ENCODE measurements at places on chromosomes 6 and 20.

GRCh38 chr6:147704691-147705090 lies 196.2 kb downstream of the SAMD5 start:
- no peak for DNase-seq

DNA sequence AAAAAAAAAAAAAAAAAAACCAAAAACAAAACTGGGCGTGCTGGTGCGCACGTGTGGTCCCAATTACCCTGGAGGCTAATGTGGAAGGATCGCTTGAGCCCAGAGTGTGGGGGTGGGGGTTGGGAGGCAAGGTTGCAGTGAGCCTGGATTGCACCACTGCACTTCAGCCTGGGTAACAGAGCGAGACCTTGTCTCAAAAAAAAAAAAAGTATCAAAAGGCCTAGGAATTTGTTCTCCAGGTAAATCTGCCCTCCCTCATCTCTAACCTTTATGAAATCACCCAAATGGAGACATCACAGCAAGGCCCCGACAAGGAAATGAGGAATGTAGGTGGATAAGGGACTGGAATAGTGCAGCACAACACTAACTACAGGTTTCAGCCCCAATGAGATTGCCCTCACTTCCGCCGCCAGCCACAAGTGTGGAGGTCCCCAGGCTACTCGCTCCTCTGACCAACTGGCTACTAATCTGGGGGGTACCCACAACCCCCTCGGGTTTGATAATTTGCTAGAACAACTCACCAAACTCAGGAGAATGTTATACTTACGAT lies 36.8 kb upstream of the DDR1 start:
- DNase-seq, result no peak

DNA sequence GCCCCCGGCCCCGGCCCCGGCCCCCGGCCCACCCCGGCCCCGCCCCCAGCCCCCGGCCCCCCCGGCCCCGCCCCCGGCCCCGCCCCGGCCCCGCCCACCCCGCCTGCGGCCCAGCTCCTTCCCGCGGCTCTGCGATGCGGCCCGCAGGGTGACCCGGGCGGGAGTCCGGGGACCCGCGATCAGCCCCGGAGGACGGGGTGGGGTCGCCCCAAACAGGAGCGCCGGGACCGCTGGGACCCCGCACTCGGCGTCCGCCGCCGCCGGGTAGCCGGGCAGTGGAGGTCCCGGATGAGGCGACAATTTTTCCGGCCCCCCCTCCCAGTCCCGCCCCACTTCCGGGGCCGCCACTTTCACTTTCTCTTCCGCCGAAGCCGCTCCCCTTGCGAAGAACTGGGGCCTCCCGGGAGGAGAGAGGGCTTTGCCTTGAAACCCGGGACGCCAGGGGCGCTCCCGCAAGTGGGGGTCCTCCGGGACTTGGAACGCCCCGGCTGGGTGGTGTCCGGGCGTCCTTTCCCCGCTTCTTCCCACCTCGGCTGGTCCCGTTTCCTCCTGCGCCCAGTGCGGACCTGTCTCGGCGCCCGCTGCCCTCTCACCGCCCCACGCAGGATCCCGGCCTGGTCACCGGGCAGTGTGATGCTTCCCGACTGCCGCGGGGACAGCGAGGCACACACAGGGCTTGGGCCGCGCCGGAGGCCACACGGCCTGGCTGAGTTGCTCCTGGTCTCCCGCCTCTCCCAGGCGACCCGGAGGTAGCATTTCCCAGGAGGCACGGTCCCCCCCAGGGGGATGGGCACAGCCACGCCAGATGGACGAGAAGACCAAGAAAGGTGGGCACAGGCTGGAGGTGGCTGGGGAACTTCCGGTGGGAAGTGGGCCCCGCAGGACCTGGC lies at the start of gene RBCK1:
Gene RBCK1 (plus strand): TSS at position 347 of the 890 bp plus-strand sequence. CDS start 459 bp downstream, at position 806.
- DNase-seq, result peak; percentile 67

GRCh38 chr6:87066449-87067333 lies 28.2 kb downstream of the CGA start:
- no peak for DNase-seq

DNA sequence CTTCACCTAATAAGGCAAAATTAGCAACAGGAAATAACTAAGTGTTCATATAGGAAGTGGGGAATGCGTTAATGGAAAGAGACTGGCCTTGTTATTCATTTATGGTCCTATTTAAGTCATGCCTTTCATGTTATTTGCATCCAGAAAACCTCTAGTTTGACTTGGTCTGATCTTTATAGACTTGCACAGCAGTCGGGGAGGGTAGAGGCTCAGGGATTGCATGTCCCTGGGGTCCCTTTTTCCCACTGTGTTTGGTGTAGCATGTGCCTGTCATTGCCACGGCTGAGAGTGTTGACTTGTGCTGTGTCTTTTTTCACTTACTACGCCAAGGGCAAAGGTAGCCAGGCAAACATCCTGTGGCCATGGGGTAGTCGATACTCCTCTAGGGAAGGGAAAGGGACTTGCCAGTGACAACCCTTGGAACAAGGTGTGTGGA lies 105.4 kb upstream of the RIN2 start:
- no peak for DNase-seq

- no peak for DNase-seq
Observed at GRCh38 chr6:106138151-106138550, 52.0 kb downstream of the PRDM1 start.

DNA sequence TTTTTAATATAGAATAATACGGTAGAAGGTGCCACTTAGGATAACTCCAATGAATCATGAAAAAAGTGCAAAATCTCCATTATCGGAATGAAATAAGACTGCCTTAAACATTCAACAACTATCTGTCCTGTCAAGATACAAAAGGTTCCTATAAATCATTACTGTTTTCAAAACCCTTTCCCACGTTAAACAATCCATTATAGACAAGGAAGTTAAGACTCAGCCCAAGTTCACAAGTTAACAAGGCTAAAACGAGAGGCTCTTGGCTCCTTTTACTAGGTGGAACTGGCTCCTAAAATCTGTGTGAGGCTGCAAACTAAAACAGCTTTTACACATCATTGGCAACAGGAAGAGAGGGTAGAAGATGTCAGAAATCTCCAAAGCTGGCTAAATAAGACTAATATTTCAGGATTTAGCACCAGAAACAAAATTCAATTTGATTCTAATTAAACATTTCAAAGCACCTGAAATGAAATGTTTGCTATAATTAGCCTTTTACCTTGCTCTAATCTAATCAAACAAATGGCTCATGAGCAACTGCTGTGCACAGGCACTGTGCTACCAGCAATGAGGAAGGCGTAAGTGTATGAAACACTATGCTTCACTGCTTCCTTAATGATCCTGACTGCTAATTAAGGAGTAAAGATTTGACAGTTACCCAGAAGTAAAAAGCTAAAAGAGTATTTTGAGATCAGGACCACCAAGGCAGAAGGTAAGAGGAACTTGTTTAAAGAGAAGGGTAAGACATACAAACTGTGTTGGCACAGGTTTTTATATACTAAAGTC lies 109.7 kb downstream of the DST start:
- DNase-seq, result no peak

- DNase-seq, result no peak
Observed at GRCh38 chr6:170086639-170087420, 204.0 kb downstream of the DLL1 start.

DNA sequence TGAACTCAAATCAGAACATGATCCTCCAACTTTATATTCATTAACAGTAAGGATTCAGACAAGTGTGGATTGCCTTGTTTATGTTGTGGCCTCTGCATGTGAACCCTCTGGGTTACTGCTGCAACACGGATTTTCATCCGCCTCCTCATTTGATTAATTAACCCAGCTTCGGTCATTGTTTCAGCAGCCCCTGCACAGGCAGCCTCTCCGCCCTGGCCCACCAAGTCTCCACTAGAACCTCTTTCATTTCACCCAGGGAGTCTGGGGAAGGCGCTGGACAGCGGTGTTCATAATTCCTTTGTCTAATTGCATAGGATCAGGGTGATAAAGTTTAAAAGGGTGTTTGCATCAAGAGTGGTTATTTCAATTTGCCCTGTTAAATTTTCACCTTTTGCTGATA lies 15.7 kb downstream of the NKX2-2 start:
- DNase-seq, result no peak

GRCh38 chr6:7866526-7866925 lies 44.1 kb downstream of the TXNDC5 start:
- no peak for DNase-seq

DNA sequence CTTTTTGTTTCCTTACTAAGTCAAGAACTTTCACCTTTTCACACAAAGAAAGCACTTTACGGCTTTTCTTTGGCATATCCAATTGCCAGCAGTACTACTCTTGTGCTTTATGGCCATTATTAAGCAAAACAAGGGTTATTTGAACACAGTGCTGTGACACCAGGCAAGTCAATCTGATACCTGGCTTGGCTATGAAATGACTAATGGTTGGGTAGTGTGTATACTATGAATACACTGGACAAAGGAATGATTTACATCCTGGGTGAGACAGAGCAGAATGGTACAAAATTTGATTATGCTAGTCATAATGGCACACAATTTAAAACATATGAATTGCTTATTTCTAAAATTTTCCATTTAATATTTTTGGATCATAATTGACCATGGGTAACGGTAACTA lies 22.1 kb upstream of the ADGRF1 start:
- no peak for DNase-seq

GRCh38 chr6:153591159-153591558 lies 447.9 kb upstream of the OPRM1 start:
- no peak for DNase-seq

GRCh38 chr6:52361945-52362442 lies at the start of gene PAQR8:
Gene PAQR8, plus strand, starts transcription at chr6:52362151. Its CDS starts 41,063 bp downstream, at chr6:52403214.
- peak; percentile 49 for DNase-seq

GRCh38 chr6:156933201-156934068 lies 156.3 kb downstream of the ARID1B start:
- DNase-seq, result no peak

DNA sequence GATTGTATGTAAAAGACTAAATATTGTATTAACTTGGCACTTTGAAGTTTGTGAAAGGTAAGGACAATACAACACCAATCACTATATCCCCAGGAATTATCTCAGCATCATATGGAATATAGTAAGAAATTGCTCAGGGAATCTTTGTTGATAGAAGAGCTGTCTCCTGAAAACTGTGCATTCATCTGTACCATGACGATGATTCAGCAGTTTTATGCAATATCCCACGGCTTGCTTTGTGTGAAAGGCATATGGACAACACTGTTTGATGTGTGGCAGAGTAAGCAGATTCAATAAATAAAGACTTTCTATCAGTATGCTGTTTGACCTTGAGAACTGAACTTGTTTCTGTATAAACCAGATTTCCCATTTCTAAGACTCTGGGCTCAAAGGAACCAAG lies 147.5 kb upstream of the PLN start:
- no peak for DNase-seq

- DNase-seq, result no peak
Observed at GRCh38 chr20:10513061-10513460, 78.0 kb downstream of the SLX4IP start.

DNA sequence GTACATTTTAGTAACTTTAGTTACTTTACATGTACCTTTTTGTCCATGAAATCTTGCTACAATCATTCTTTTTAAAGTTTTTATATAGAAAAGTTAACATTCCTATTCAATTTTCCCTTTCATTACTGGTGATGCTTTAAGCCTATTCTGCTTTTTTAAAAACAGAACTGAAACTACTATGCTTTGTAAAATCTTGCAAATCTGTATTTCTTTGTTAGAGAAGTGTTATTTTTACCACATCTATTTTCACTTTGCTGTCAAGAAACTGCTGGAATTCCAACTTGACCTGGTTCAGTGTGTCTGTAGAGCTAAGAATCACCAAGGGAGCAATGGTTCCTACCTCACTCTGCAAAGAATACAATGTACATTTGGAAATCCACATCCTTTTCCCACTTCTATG lies 21.8 kb upstream of the SAMD5 start:
- no peak for DNase-seq

DNA sequence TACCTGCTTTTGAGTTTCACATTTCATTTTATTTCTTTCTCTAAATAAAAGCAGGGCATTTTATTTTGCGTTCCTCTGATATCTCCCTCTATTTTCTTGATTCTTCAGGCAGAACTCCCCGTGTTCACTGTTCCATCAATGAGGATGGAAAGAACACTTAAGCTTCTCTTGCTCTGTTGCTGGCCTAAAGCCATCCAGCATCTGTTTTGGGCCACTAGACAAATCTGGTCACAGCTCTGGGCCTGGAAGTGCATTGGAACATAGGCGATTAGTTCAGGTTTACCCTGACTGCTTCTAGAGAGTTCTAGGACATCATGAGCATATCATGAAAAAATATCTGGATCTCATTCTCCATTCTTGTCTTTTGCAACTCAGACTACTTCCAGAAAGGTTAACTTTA lies 611.2 kb downstream of the UTRN start:
- no peak for DNase-seq

GRCh38 chr6:326896-327537 lies 34.7 kb downstream of the DUSP22 start:
- no peak for DNase-seq

GRCh38 chr6:170286246-170286933 lies 4.5 kb downstream of the DLL1 start:
- DNase-seq, result peak; percentile 70

GRCh38 chr6:167512696-167513375 lies 187.9 kb downstream of the TTLL2 start:
- no peak for DNase-seq

DNA sequence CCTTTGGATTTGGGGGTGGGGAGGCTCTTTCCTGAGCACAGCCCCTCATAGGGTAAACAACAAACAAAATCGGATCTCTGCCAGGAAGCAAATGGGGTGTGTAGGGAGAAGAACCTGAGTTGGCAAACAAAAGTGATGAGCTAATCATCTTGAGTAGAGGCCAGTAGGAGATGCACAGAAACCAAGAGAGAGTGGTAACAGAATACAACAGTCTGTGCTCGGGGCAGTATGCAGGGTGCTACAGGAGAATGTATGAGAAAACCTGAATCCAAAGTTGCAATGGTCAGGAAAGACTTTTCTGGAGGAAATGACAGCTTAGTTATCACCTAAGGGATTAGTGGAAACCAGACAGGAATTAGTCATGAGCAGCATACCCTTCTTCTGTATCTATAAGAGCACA lies 177.8 kb downstream of the CDKAL1 start:
- DNase-seq, result no peak

Data from nucleus accumbens (tissue), 56 donors.